ENCODE measurements at places on chromosomes 11 and 22.

DNA sequence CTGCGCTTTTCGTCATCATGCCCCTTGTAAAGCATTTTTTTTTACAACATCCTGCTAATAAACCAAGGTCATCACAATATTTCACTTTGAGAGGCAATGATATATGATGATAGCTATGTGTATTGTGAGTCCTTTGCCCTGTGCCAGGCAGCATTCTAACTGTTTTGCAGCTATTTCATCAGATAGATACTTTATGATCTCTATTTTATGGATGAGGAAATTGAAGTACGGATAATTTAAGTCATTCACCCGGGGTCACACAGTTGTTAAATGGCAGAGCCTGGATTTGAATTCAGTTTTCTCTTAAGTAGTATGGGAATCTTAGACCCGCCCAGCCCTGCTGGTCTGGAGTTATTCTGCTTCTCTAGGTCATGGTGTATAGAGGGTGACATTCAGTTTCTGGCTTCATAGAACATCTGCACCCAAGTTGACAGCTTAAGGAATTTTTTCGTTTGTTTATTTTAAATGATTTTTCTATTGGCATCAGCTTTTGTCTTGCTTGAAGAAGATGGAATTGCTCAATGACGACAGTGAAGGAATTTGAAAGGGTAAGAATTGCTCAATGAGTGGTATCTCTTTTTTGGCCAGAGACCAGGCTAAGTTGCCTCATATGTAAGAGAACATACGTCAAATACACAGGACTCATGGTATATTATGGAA, 926 bp downstream of the PRR5L start:
- ATAC-seq, result no peak

DNA sequence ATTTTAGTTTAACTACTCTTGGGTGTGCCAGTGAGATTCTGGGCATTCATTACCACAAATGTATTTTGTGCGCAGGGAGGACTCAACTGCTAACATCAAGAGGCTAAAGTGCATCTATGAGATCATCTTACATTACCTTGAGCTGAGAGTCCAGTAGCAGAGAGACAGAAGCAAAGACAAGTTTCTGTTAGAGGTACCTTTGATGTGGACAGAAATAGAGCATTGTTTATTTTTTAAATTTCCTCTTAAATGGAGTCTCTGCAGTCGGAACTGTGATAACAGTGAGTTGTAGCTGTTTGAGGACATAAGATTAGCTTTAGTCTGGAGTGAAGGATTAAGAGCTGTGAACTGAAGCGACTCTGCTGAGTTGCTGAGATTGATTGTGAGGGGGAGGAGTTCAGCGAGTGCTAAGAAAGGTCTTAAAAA, 297.0 kb downstream of the CADM1 start:
- ATAC-seq, result no peak

DNA sequence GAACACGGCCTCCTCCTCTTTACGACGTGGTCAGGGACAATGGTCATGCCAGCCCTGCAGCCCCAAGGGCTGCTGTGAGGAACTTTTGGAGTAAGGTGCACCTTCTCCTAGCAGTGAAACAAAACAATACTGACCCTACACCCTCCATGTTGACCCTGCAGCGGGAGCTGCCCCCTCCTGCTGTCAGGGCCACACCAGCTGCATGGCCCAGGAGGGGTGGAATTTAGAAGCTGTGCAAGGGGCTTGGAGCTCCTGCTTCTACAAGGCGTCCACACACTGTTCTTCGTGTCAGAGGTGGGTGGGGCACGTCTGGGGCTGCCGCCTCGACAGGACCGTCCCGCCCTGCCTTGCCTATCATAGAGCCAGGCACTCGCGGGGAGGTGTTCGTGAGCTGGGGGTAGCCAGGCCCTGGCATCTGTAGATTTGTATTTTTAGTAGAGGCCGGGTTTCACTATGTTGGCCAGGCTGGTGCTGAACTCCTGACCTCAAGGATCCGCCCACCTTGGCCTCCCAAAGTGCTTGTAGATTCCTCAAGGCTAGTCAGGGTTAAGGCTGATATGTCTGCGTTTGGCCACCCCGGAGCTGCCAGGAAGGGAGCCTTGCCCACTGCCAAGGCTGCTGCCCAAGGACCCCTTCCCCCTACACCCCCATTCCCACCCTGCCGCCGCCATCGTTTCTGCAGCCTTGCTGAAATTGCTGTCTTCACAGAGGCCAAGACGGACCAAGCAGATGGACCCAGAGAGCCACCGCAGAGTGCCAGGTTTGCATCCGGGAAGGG, 15.9 kb downstream of the INCENP start:
- ATAC-seq, result no peak

DNA sequence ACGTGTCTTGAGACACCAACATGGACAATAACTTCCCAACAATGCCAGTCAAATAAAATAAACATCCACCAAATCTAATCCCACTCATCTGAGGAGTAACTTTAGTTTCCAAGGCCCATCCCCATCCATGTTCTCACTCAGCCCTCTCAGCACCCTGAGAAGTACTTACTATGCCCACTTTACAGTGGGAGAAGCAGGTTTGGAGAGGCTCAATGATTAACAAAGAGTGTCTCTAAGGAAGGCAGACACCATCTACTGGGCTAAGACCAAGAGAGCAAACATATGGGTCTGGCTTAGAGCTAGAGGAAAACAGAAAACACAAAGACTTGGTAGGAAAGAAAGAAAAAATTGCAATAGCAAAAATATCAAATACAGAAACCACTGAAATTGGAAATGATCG, 11.3 kb downstream of the POLDIP3 start:
- ATAC-seq, result no peak

- no peak for ATAC-seq
These were observed 72.9 kb downstream of the CSNK2A3 start for GRCh38 chr11:11279956-11280689.

GRCh38 chr11:119807841-119808240, 78.8 kb upstream of the NECTIN1 start:
- ATAC-seq, result no peak

DNA sequence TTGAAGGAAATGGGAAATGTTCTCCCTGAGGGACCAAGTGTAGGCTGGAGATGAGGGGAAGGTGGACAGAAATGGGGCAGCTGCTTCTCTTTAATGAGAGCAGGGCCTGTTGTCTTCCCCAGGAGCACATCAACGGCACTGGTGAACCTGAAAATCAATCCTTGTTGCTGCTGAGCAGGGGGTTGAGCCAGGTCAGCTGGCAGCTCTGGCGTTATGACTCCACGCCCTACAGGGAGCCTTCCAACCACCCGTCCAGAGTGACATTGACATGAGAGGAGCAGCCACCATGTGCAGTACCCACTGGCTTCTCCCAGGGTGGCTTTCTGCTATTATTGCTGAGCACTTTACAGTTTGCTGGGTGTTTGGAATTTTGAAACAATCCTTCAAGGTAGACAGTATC, 116.9 kb upstream of the LDLRAD3 start:
- ATAC-seq, result no peak

DNA sequence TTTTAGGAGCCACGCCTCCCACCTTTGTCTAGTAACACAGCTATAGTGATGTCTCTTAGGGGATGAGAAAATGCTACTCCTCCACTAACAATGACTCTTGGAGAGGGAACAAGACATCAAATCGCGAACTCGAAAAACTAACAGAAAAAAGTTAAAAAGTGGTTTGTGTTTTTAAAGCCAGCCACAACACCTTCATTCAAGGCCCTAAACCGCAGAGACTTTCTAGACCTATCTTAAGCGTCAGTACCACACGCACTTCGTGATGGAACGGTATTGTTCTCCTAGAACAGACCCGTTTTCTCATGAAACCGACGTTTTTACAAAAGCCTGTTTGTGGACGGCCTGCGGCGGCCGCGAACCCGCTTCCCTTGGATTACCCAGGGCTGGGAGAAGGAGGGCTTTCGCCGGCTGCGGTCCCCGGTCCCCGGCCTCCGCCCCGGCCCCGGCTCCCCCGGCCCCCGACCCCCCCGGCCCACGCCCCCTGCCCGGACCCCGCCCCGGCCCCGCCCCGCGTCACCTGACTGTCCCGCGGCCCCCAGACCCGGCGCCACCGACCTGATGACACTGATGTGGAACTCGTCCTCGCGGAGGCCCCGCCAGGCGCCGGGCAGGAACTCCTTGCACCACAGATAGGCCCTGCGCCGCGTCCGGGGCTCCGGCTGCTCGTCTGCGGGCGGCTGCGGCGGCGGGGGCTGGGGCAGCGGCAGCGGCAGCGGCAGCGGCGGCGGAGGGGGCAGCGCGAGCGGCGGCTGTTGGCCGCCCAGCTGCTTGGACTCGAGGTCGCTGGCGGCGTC, 718 bp downstream of the CHKA start:
- peak; percentile 23 for ATAC-seq

DNA sequence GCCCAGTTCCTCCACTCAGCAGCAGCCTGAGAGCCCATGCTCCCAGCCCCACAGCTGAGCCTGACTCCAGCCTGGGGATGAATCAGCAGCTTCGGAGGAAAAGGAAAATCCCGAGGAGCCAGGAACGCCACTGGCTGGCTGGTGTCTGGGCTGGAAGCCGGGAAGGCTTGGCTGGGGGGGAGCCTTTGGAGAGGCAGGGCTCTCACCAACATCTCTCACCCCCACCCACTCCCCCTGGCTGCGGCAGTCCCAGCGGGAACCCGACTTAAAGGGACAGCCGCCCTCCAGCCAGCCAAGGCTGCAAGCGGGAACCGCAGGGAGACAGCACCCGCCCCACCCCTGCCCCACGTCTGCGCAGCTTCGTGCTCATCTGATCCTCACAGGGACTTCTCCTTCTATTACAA, 28.4 kb downstream of the KIAA0930 start:
- no peak for ATAC-seq

GRCh38 chr11:23569134-23569533, 708.9 kb upstream of the CCDC179 start:
- no peak for ATAC-seq

DNA sequence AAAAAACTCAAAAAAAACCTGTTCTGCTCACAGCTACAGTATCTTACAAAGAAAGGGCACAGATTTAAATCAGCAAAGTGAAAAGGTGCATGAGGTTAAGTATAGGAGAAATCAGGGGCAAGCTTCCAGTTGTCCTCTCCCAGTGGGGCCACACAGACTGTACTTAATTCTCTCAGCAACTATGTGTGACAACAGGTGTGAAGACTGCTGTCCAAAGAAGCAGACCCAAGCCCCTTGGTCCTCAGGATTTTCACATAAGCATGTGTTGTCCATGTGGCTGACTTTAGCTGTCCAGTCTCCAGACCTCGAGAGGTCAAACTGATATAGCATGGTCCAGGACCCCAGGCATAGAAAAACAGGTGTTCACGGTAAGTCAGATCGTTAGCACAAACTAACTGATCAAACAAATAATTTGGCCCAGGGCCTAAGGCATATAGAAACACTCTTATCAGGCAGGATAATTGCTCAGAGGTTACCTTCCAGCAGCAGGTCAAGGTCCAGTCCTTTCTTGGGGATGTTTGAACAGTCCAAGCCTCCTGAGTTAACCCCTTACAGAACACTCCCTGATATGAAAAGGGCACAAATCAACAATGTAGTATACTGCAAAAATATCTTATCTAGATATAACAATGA, 21.1 kb upstream of the CSTF3 start:
- ATAC-seq, result no peak

GRCh38 chr11:86606836-86607481, 65.5 kb downstream of the ME3 start:
- ATAC-seq, result no peak

DNA sequence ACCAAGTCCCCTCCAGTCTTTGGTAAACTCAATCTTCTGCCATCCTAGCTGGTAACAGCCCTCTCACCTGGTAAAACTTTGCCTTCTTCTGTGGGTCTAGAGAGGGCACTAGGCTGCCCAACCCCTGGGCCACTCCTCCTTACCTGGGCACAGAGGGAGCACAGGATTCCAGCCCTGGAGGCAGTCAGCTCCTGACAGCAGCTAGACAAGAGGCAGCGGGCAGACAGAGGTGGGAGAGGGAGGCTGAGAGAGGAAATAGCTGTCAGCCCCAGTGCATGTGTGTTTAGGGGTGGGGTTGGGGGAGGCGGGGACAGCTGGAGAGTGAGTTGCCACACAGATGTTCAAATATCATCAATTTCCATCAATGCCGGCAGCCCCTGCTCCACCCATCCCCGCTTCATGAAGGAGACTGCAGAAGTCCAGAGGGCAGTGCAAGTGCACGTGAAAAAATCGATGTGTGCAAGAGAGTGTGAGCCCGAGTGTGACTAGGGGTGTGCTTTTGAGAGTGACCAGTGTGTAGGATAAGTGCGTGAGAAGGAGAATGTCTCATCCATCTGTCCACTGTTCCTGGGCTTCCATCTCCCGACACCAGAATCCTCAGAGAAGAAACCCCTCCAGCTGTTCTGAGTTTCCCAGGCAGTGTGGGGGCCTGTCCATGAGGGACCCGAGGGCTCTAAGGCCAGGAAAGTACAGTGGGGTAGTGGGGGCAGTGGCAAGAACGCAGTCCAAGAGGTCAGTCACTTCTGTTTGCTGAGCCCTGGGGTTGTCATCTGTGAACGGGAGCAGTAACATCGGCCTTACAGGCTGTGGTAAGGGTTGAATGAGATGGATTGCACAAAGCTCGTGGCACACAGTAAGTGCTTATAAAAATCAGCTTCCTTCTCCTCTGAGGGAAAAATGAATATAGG, at the start of gene PTGDR2:
PTGDR2 (minus strand) TSS at position 225 of the 908 bp plus-strand sequence. CDS start 2,228 bp downstream, outside the sequence.
- ATAC-seq, result no peak

DNA sequence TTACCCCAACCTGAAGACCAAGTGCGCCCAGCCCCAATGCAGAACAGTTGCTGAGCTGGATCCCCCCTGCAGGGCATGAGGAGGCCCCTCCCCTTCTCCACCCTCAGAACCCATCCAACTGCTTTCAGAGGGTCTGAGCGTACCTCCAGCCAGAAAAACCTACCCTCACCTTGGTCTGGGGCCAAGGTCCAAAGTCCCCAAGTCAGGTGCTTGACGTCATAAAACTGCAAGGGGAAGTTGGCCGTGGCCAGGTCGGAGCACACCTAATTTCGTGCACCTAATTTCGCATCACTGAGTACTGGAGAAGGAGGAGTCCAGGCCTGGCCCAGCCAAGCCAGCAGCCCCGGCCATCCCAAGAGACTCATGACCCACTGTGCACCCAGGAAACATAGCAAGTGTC, 289.8 kb downstream of the CTTN start:
- ATAC-seq, result no peak

- no peak for ATAC-seq
These were observed 44.3 kb downstream of the PTPRJ start for GRCh38 chr11:48024635-48025071.

DNA sequence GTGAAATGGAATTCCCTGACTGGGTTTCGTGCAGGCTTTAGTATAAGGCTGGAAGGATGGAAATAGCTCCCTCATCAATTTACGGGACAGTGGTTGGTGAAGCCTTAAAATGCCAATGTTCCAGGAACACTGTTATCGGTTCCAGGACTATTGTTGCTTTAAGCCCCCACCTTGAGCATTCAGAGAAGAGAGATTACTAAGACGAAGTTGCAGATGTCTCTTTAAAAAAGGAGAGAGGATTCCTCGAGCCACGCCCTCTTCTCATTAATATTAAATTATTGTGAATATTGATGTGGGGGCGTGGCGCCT, 195 bp upstream of the CREB3L1 start:
- ATAC-seq, result no peak

Measured in activated T-helper 17 cell treated with anti-CD3 and anti-CD28 coated beads, Interleukin-2, amount 50 U/mL, for 72 hours (primary cell).